ENCODE measurements at places on chromosomes 1 and 21. TPM values are rescaled to one million over a fixed set of nuclear protein-coding genes. Genes with fewer than 3 reads are reported as not detected.

The SPATA21 gene
- total RNA-seq = not detected

The SNX7 gene
- total RNA-seq = 0.43 TPM

The B3GALT2 gene
- total RNA-seq = 0.14 TPM

The GPR157 gene
- total RNA-seq = 3.9 TPM

The CFHR3 gene
- total RNA-seq = not detected

DNA sequence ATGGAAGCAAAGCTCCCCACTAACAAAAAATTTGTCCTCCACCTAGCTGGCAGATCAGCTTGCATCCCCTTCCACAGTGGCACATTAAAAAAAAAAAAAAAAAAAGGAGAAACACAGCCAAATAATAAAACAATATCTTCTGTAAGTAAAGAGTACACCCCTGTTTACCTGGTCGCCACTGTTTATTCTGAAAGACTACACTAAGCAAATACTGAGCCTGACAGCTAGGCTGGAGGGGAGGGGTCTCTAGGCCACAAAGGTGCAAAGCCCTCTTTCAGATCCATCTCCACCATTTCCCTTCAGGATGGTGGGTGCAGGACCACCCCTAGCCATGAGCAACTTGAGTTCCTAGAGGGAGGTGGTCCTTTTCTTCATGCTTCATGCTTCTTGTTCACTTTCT, 22.8 kb upstream of the SLC45A3 start:
- no peak overlapping the region for H3K27ac ChIP-seq
- H3K36me3 ChIP-seq = peaks cover 6% of the 10 kb centered on the region
- no peak overlapping the region for H3K4me3 ChIP-seq
- no peaks in the 10 kb centered on the region for H3K4me1 ChIP-seq
- peaks cover 1% of the 10 kb centered on the region for H3K27me3 ChIP-seq

DNA sequence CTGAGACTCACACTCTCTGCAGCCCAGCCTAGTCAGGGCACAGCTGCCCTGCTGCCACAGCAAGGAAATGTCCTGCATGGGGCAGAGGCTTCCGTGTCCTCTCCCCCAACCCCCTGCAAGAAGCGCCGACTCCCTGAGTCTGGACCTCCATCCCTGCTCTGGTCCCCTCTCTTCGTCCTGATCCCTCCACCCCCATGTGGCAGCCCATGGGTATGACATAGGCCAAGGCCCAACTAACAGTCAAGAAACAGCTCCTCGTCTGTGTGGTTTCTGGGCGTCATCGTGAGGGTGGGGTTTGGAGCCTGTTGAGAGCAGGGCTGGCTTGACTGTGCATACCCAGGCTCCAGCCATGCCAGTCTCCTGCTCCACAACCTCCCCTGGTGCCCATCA, 19.5 kb downstream of the FAAH start:
- no peak overlapping the region for H3K4me3 ChIP-seq
- no peaks in the 10 kb centered on the region for H3K36me3 ChIP-seq
- no peaks in the 10 kb centered on the region for H3K4me1 ChIP-seq
- no peak overlapping the region for H3K27ac ChIP-seq

GRCh38 chr1:248924696-248925532, 18.9 kb downstream of the PGBD2 start:
- no peaks in the 10 kb centered on the region for H3K36me3 ChIP-seq
- peak overlapping the region; percentile 59 for H3K27ac ChIP-seq

DNA sequence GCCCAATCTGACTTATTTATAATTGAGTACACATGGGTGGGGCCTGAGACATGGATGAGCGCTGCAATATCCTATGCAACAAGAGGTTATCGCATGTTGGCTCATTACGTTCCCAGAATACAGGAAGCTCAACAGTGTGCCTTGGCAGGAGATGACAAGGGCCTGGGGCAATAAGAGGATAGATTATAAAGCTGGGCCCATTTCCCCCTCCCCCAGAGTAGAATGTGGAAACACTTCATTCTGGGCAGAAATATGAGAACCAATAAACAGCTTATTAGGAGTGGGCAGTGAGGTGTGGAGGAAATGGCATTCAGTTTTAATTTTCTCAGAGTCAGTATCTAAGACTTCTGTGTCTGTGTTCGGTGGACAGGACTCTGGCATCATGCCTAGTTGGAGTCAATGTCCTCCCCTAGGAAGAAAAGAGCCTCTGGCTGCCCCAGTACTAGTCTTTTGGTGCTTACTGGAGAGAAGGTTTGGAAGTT, 92.8 kb downstream of the PIK3R3 start:
- no peaks in the 10 kb centered on the region for H3K27me3 ChIP-seq
- DNase-seq = no peak
- H3K4me1 ChIP-seq = no peaks in the 10 kb centered on the region
- H3K27ac ChIP-seq = no peak overlapping the region
- H3K36me3 ChIP-seq = no peaks in the 10 kb centered on the region
- H3K4me3 ChIP-seq = no peak overlapping the region

- no peaks in the 10 kb centered on the region for H3K4me1 ChIP-seq
- H3K4me3 ChIP-seq = no peak overlapping the region
- H3K36me3 ChIP-seq = no peaks in the 10 kb centered on the region
- H3K27ac ChIP-seq = no peak overlapping the region
- DNase-seq = no peak
- peaks cover 4% of the 10 kb centered on the region for H3K27me3 ChIP-seq
Measured at GRCh38 chr1:94646786-94647555, 105.4 kb upstream of the F3 start.

DNA sequence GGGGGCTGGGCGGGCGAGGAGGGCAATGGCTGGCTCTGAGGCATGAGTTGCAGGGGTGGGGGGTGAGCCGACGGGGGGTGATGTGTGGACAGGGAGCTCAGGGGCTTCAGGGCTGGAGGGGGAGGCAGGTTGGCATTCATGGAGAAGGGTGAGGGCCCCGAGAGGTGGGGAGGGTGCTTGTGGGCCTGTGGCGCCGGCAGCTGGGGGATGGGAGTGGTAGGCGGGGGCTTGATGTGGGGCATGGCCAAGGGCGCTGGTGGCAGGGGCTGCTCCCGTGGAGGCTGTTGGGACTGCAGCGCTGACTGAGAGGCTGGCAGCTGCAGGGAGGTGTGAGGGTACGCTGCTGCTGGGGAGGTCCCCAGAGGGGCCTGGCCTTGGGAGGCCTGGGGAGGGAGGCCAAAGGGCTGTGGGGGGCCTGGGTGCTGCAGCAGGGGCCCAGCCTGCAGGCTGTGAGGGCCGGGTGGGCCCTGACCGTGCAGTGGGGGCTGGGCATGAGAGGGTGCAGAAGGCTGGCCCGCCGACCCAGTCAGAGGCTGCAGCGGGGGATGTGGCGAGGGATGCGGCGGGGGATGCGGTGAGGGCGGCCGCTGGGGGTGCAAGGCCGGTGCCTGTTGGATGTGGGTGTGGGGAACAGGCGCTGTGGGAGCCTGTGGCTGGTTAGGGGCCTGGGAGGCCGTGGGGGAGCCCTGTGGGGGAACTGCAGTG, 42.7 kb downstream of the SLC45A1 start:
- H3K4me3 ChIP-seq = no peak overlapping the region
- DNase-seq = no peak

DNA sequence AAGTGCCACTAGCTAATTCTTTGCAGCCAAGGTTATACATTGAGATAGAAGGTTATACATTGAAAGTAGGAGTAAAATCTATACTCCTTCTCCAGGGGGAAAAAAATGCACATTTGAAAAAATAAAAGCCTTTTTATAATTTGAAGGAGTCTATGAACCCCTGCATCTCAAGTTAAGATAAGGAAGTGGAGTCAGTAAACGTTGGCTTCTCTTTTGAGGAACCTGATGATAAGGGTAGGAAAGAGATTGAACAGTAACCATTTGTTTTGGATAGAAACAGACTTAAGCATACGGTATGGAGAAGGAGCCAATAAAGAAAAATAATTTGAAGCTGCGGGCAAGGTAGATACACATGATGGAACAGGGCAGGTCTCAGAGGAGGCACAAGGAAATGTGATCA, 64.1 kb downstream of the RPAP2 start:
- H3K4me3 ChIP-seq = no peak overlapping the region
- H3K27ac ChIP-seq = no peak overlapping the region
- no peaks in the 10 kb centered on the region for H3K27me3 ChIP-seq
- peaks cover 41% of the 10 kb centered on the region for H3K4me1 ChIP-seq

DNA sequence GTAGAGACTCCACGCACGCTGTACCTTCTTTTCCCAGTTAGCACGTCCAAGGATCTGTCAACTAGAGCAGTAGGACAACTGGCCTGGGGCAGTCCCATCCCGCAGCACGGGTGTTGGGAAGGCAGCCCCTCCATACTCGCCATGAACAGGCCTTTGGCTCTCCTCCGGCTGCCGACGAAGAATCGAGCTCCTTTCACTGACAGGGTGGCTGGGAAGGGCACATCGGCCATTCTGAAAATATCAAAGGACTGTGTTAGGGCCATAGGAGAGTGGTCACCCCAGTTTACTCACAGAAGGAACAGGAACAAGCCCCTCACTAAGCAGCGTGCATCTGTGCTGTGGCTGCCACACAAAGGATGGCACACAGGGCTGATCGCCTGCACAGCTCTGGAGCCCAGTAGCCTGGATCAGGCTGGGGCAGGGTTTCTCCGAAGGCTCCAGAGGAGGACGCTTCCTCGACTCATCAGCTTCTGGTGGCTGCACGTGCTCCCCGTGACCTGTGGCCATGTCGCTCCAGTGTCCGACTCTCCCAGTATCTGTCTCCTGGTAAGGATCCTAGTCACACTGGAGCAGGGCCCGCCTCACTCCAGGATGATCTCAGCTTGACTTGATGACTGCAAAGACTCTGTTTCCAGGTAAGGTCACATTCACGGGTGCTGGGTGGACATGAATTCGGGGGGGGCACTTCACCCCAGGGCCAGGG, 8.9 kb downstream of the KRTAP10-1 start:
- no peaks in the 10 kb centered on the region for H3K36me3 ChIP-seq
- H3K4me3 ChIP-seq = no peak overlapping the region
- no peak overlapping the region for H3K27ac ChIP-seq

DNA sequence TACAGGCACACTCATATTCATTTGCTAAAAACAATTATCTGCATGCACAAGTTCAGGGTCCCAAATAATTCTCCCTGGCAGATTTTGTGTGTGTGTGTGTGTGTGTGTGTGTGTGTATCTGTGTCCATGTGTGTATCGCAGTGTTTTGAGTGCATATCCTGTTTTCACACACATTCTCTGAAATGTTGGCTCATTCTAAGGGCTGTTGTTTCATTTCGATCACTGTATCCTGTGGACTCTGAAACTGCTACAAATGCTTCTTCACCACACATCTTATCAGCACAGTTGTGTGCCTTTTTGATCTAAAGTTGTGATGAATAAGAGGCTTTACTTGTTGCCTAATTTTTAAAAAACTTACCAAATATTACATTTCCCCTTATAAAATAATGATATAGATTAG, 34.6 kb downstream of the NR5A2 start:
- H3K36me3 ChIP-seq = no peaks in the 10 kb centered on the region
- H3K27me3 ChIP-seq = peaks cover 12% of the 10 kb centered on the region
- no peaks in the 10 kb centered on the region for H3K4me1 ChIP-seq
- DNase-seq = no peak
- H3K4me3 ChIP-seq = no peak overlapping the region
- H3K27ac ChIP-seq = no peak overlapping the region

DNA sequence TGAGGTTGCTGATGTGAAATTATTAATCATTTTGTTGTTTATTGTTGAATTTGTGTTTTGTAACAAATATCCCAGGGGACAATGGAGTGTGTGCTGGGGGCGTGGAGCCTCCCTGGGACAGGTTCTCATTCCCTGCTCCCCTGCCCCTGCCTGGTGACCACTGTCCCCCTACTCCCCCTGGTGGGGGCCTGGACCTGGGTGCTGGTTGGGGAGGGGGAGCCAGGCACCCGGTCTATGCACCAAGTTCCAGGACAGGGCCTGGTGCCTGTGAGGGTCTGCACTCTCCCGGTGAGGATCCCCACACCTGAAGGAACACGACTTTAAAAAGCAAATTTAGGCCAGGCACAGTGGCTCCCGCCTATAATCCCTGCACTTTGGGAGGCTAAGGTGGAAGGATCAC, 42.4 kb downstream of the CHD5 start:
- H3K4me1 ChIP-seq = no peaks in the 10 kb centered on the region
- no peak overlapping the region for H3K27ac ChIP-seq
- no peak for DNase-seq
- no peaks in the 10 kb centered on the region for H3K36me3 ChIP-seq
- no peak overlapping the region for H3K4me3 ChIP-seq

DNA sequence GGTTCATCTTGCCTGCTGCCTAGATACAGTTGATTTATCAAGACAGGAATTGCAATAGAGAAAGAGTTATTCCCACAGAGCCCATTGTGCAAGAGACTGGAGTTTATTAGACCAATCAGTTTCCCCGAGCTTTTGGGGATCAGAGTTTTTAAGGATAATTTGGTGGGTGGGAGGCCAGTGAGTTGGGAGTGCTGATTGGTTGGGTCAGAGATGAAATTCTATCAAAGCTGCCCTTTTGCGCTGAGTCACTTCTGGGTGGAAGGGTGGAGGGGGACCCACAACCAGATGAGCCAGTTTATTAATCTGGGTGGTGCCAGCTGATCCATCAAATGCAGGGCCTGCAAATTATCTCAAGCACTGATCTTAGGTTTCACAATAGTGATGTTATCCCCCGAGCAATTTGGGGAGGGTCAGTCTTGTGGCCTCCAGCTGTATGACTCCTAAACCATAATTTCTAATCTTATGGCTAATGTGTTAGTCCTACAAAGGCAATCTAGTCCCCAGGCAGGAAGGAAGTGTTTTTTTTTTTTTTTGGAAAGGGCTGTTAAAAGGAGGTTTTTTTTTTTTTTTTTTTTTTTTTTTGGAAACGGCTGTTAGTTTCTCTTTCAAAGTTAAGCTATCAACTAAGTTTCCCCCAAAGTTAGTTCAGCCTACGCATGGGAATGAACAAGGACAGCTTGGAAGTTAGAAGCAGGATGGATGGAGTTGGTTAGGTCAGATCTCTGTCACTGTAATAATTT, 7.4 kb downstream of the SLC16A4 start:
- no peak overlapping the region for H3K4me3 ChIP-seq
- no peak for DNase-seq
- H3K4me1 ChIP-seq = peaks cover 20% of the 10 kb centered on the region
- peak overlapping the region; percentile 26 for H3K27ac ChIP-seq

DNA sequence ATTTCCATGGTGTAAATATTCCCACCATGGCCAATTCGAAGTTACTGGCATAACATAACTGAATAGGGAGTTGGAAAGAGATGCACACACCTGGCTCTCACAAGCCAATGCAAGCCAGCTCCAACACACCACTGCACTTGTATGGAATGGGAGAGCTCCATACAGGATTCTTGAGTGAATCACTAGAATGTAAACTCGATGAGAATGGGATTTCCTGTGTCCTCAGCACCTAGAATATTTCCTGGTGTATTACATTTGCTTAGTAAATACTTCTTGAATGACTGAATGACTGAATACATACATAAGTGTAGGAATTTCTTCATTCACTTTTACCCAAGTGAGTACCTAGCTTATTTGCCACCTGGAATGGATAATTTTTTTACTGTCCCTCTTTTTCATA, 16.2 kb upstream of the PPIE start:
- H3K4me3 ChIP-seq = no peak overlapping the region
- H3K27ac ChIP-seq = no peak overlapping the region
- peaks cover 39% of the 10 kb centered on the region for H3K27me3 ChIP-seq
- no peak for DNase-seq
- H3K36me3 ChIP-seq = no peaks in the 10 kb centered on the region

- no peaks in the 10 kb centered on the region for H3K4me1 ChIP-seq
- H3K27me3 ChIP-seq = peaks cover 16% of the 10 kb centered on the region
- H3K27ac ChIP-seq = no peak overlapping the region
- DNase-seq = no peak
- no peak overlapping the region for H3K4me3 ChIP-seq
- no peaks in the 10 kb centered on the region for H3K36me3 ChIP-seq
Measured at GRCh38 chr1:230892018-230892491, 23.7 kb upstream of the C1orf198 start.

GRCh38 chr21:23664193-23664694, 1943.0 kb downstream of the MRPL39 start:
- no peaks in the 10 kb centered on the region for H3K36me3 ChIP-seq
- no peak for DNase-seq
- no peak overlapping the region for H3K27ac ChIP-seq

- DNase-seq = no peak
- H3K27me3 ChIP-seq = peaks cover 2% of the 10 kb centered on the region
- H3K4me3 ChIP-seq = no peak overlapping the region
- H3K27ac ChIP-seq = no peak overlapping the region
- no peaks in the 10 kb centered on the region for H3K4me1 ChIP-seq
Measured at GRCh38 chr1:181349512-181349911, 133.8 kb upstream of the CACNA1E start.

Data from activated CD4-positive, alpha-beta memory T cell treated with anti-CD3 and anti-CD28 coated beads for 36 hours (primary cell).